ENCODE measurements at places on chromosomes 2 and 18.
A peak's percentile ranks its signal among the peaks of the same experiment; 100 is the strongest.

GRCh38 chr18:80244956-80245730, 2.2 kb downstream of the PARD6G start:
- no peak for DNase-seq

DNA sequence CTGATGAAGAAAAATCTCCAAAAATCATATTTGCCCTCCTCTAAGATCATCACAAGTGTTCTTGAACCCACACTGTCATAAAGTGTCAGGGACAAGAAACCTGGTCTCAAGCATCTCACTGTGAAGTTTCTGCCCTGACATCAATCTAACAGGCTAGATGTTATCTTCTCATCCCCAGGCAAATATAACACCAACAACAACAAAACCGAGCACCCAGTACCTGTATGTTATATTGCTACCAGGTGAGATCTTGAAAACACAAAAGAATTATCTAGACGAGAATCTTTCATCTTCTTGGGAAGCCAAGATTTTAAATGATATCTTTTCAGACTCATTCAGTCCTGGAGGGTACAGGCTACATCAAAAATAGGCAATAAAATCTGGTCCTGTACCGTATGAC, 8.8 kb upstream of the MAP4K3 start:
- no peak for DNase-seq

- peak; percentile 55 for DNase-seq
Observed at GRCh38 chr2:169768262-169768995, 30.2 kb upstream of the SSB start.

- no peak for DNase-seq
Observed at GRCh38 chr2:42846026-42846425, 53.6 kb upstream of the HAAO start.

DNA sequence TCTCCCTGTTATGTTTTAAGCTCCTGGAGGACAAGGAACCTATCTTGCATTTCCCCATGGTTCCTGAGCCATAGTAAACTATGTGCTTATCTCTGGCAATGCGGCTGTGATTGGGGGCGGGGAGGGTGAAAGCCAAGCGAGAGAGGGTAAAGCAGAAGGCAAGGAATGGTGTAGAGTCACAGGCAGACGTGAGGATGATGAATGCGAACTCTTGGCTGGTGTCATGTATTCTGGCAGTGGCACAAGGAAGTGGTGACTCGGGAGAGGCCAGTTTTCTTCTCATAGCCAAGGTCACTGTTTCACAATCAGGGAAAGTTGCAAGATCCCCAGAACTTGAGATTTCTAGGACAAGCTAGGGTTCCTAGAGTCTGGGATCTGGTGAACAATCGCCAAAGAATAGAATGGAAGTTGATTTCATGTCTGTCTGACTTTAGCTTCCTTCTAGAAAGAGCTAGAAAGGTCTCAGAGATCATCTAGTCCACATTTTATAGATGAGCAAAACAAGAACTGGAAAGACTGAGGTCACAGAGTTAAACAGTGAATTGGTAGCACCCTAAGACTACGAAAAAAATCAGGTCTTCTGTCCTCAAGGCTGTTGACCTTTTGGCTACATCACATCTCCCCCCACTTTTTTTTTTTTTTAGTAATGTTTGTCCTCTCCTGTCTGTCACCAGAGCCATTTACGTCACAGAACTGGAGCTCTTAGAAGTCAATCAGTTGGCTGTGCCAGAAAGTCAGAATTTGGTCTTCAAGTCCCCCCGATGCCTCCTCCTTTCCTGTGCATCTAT, 137.0 kb downstream of the BCL11A start:
- no peak for DNase-seq

- DNase-seq: no peak
Observed at GRCh38 chr2:146385031-146385430, 1459.8 kb upstream of the ACVR2A start.

DNA sequence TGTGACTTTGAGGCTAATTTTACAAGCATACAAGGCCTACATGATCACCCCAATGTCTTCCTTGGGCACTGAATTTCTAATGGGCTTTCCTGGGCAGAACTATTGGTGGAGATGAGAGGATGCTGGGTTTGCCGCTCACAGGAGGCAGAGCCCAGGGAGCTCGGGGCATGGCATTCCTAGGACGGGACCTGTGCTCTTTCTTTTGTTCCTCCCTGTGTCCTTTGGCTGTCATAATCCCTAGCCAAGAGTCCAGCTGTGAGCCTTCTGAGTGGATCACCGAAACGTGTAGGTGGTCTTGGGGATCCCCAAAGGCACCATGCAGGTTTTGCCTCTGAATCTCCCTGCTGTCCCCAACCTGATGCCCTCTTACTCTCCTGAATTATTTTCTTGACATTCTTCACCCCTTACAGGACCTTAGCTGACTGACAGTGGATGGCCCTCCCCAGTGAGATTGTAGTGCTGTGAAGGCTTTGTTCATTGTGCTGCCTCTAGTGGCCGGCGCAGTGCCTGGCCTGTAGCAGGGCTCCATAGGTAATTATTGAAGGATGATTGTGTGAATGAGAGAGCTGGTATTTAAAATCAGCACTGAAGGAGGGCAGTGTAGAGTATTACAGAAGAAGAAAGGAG, 221.9 kb downstream of the ZNF407 start:
- DNase-seq: no peak

- DNase-seq: no peak
Observed at GRCh38 chr2:192148241-192148619, 46.5 kb downstream of the TMEFF2 start.

- no peak for DNase-seq
Observed at GRCh38 chr2:66509326-66509811, 74.4 kb downstream of the MEIS1 start.

GRCh38 chr18:76499637-76500340, 4.7 kb upstream of the ZNF516 start:
- DNase-seq: no peak

GRCh38 chr18:10086458-10087210, 172.8 kb downstream of the VAPA start:
- no peak for DNase-seq

DNA sequence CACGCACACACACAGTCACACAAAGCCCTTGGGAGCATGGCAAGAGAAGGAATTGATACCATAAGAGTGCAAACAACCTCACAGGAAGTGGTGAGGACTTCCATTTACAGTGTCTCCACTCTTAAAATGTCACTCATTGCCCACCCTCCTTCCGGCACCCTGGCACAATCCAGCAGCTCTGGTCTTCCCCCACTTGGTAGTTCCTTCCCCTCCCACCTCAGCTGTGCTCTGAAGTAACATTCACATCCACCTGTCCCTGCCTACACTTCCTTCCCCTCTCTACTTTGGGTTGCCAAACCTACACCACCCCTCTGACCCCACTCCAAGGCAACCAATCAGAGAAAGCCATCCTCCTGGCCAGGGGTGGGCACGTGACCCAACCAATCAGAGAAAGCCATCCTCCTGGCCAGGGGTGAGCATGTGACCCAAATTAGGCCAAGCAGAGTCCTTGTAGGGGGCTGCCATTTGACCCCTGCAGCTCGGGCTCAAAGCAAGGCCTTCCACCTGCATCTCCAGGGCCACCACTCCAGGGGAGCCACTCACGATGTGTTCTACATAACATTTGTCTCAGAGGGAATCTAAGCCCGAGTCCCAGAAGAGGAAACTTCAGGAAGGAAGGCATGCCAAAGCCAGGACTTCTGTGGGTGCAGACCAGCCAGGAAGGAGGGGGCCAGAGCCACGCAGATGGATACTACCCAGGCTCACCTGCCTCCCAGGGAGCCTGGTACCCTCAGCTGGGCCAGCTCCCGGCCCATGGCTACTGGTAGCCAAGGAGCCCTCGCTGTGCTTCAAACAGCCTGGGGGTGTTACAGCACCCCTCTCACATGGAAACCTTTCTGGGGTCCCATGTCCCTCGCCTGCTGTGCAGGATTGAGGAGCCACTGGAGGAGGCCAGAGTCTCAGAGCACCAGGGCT, 21.2 kb downstream of the CYP26B1 start:
- DNase-seq: no peak

GRCh38 chr2:173160618-173161017, 85.0 kb downstream of the MAP3K20 start:
- no peak for DNase-seq

DNA sequence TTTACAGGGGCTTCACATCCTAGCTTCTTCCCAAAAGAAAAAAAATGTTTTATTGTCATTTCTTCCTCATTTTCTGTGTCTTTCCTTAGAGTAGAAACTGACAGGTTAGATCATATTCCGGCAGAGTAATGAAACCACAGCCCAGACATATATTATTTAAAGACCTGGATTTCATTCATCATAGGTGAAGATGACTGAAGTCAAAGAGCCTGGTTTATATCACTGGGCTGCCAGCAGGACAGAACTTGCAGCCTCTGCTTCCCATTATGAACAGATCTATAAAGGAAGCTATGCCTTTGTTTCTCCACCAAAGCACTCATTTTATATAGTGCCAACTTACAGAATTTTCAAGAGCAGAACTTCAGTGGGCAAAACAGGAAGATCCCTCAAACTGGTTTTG, 137.9 kb downstream of the METTL4 start:
- no peak for DNase-seq

DNA sequence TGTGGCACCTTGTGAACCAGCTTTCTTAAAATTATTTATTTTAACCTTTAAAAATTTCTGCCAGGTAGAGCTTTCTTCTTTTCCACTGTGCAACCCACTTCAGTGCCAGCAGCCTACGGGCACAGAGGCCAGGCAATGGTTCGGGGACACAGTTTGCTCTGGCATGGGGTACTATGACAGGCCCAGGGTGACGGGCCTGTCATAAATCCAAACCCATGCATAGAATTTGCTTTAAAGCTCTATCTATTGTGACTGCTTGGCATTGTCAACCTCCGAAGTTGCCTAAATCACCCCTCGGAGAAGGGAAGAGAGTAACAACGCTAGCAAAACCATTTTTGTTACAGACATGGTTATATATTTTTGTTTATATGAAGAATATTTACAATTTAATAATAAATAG, 1.5 kb downstream of the ODC1 start:
- no peak for DNase-seq

DNA sequence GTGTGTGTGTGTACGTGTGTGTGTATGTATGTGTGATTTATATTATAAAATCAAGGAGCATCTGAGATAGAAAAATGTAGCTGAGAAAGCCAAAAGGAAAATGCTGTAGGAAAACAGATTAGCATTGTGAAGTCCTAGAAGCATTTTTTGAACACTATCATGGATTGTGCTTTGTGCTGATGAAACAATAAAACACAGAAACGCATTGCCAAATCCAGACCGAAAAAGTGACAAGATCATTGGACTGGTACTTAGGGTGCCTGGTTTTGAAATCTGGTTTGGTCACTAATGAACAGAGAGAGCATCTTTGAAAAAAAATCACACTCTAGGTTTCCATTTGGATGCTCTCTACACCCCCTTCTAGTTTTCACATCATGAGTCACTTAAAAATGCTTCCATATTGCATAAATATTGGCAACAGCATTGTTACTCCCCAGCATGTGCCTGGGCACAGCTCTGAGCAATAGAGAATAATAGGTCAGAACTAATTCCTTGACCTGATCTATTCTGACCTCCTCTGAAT, 214.6 kb upstream of the LRRTM1 start:
- DNase-seq: no peak

DNA sequence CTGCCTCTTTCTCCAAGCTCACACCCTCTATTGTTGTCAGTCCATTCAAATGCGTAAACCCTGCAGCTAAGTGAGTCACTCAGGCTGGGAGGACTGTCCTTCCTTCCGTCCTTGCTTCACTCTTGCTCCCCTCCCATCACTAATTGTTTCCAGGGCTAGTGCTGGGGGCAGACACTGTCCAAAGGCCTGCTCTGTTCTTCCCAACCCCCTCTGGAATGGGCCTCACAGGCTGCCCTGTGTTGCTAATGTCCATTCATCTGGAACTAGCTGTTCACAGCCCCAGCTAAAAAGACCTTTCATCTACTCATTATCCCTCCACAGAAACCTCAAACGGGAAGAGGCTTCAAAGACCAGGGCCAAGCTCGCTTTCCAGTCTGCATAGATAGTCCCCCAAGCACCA, 31.9 kb upstream of the NRP2 start:
- no peak for DNase-seq

DNA sequence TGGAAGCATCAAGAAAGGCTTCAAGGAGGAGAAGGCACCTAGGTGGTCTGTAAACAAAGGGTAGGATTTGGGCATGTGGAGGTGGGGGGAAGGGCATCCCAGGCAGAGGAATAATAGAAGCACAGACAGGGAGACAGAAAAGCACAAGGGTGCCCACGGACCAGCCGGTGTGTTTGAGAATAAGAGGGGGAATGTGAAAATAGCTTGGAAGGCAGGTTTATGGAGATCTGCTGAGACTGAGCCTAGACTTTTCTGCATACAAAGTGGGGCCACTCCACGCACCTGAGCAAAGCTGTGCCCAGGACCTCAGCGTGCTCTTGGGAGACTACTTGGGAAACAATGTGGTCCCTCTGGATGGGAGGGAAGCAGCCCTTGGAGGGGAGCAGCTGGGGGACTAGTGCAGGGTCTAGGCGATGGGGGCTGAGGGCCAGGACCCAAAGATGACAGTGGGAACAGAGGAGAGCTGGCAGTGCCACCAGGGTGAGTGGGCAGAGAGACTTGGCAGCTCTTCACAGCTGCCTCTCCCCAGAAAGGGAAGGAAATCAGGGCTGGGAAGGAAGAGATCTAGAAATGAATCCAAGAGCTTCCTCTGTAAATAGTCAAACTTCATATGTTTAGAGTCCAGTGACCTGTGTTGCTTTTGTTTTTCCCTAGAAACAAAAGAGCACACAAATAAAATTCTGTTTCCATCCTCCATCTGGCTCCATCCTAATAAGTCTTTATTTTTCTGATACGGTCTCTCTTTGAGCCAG, 110.7 kb upstream of the SMAD7 start:
- DNase-seq: no peak

DNA sequence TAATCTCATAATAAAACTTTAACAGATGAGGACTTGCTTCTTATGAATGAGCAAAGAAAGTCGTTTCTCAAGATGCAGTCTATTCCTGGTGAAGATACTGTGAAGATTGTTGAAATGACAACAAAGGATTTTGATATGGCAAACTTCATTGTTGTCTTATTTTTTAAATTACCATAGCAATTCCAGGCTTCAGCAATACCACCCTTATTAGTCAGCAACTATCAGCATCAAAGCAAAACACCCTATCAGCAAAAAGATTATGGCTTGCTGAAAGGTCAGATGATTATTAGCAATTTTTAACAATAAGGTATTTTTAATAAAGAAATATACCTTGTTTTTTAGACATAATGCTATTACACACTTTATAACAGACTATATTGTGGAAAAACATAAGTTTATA, 88.3 kb downstream of the COL5A2 start:
- DNase-seq: no peak

GRCh38 chr2:9796056-9797010, 46.9 kb upstream of the TAF1B start:
- DNase-seq: peak; percentile 48

DNA sequence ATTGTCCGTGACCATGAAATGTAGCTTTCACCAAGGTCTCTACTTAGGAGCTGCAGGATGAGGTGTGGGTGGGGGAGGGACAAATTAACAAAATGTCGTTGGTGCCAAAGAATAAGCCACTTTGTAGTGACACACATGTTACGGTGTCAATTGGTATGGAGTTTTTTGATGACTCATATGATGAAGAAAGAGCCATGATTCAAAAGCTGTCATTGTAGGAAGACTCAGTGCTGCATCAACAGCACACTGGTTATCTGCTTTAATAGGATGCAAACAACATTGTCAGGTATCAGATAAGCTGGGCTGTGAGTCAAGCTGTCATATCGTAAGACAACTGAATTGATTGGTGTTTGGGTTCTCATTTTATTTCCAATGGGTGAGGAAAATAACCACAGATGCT, 36.6 kb upstream of the BOD1L2 start:
- DNase-seq: no peak

- DNase-seq: no peak
Observed at GRCh38 chr2:168593713-168594112, 137.6 kb downstream of the CERS6 start.

- DNase-seq: no peak
Observed at GRCh38 chr2:101528501-101528900, 53.6 kb upstream of the RFX8 start.

All from breast epithelium (tissue), 4 donors.